ENCODE measurements at places on chromosomes 11 and 22.

GRCh38 chr22:48949375-48950149 is 878.1 kb downstream of the BRD1 start:
- DNase-seq: no peak

GRCh38 chr11:126560221-126560620 is 204.7 kb downstream of the ST3GAL4 start:
- no peak for DNase-seq

- no peak for DNase-seq
These were observed 44.5 kb downstream of the GALNT18 start for GRCh38 chr11:11577251-11577855.

DNA sequence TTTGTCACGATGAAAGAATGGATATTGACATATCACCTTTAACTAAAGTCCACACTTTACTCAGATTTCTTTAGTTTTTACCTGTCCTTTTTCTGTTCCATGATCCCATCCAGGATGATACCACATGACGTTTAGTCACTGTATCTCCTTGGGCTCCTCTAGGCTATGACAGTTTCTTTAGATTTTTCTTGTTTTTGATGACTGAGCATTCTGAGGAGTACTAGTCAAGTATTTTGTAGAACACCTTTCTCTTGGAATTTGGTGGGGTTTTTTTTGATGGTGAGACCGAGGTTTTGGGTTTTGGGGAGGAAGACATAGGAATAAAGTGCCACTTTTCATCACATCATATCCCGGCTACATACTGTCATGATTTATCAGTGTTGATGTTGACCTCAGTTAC is 4.0 kb downstream of the LDHAL6A start:
- no peak for DNase-seq

GRCh38 chr11:28826807-28827206 is 718.6 kb downstream of the METTL15 start:
- DNase-seq: no peak

DNA sequence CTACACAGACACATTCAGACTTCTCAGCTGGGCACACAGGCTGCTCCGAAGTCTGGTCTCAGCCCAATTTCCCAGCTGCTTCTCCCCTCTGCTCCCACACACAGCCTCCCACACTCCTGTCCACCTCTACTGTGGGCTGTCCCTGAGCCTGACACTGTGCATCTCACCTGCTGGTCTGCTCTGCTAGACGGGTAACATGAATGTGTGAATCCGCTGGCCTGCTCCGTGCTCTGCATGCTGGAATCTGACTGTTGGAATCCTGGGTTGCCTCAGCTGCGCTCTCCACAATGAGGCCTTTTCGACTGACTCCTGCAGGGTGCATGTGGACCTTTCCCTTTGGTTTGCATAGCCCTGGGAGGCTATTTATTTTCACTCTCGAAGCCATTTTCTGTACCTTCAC is 489.5 kb upstream of the B3GAT1 start:
- DNase-seq: no peak

GRCh38 chr11:116543911-116544475 is 228.8 kb downstream of the BUD13 start:
- DNase-seq: no peak

DNA sequence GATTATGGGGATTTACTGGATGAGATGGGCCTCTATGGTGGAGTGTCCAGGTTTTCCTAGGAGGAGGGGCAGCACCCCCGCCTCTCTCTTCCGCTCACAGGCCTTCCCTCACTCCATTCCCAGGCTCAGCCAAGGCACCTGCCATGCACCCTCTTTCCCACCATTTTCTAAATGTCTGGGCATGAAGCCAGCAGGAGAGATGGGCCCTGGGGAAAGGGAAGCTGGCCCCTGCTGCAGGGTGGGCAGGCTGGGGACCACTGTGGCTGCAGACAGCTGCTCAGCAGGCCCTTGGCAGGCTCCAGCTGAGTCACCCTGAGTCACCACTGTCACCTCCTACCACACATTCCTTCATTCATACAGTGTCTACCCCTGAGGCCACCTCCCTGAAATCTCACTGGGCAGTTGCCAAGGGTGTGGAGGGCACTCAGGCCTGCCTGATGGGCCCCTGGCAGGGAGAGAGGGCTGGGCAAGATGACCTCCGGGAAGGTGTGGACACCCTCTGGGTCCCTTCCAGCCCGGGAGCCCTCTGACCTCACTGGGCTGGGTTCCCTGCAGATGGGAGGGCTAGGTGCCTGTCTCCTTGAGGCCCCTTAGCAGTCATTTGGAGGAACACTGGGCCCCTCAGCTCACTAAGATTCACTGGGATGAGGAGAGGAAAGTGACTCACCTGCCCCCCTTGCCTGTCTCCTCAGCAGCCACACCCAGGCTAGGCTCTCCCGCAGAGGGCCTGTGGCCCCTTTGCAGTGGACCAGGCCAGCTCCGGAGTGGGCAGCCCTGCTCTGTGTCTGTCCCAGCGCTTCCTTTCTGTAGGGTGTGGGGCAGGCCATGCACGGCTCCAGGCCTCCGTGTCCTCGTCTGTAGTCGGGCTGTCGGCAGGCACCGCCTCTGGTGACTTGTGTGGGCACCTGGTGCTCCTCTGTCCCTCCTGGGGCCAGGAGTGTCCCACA is 7.8 kb downstream of the MYEOV start:
- no peak for DNase-seq

- DNase-seq: no peak
These were observed 558.7 kb downstream of the BRD1 start for GRCh38 chr22:49268924-49269323.

- no peak for DNase-seq
These were observed 12.5 kb upstream of the E2F8 start for GRCh38 chr11:19253153-19253745.

DNA sequence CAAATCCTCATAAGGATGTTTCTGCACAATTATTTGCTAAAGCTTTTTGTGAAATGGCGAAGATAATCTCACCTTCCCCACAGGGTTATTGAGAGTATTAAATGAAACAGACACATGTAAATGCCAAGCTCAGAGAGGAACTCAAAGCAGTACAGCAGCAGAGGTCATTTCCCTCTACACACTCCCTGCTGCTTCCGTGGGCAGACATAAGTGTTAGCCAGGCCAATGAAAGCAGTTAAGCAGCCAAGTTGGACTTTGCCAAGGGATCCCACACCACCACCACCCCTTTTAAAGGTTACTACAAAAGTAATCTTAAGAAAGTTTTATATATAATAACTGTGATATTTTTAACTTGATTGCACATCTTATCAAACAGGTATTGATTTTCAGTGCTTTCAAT is 4.0 kb upstream of the FAM111A start:
- DNase-seq: no peak

- DNase-seq: no peak
These were observed 16.9 kb downstream of the CCDC15 start for GRCh38 chr11:124970925-124971324.

DNA sequence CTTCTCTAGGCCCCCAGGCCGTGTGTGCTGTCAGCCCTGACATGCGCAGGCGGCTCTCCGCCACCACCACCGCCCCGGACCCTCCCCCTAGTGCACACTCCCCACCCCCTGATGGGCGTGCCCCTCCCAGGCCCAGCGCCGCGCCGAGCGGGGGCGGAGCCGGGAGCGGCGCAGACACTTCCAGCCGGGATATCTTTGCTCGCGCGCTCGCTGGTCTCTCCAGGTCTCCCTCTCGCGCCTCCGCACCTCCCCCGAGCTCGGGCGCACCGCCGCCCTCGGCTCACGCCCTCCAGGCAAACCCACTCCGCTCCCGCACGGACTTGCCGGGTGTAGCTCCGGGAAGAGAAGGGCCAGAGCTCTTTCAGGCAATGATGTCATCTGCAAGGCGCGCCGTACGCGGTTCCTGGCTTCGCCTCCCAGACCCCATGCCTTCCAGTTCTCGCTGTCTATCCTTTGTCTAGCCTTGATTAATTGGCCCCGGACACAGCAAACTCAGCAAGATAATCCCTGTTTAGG is at the start of gene SCN3B:
Gene SCN3B (minus strand): TSS at position 59 of the 516 bp plus-strand sequence. CDS start 823 bp downstream, outside the sequence.
- DNase-seq: peak; percentile 38

GRCh38 chr11:42422090-42422489 is 889.7 kb upstream of the API5 start:
- no peak for DNase-seq

DNA sequence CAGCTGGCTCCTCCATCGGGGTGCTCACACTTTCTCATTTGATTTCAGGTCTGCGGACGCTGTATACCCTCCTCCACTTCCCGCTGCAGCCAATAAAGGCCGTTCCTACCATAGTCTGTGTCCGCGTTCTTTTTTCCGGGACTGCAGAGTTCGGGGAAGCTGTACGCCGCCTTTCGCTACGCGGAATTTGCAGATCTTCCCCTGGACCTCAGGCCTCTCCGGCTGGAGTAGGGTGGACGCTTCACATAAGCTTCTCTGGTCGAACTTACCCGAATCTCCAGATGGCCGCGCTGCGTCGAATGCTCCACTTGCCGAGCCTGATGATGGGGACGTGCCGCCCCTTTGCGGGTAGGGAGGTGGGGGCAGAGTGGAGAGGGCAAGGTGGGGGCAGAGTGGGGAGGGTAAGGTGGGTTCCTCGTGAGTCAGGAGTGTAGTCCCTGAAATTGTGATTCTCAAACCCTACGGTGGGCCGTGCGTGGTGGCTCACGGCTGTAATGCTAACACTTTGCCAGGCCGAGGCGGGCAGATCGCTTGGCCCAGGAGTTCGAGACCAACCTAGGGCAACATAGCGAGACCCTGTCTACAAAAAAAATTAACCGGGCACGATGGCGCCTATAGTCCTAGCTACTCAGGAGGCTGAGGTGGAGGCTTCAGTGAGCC is 617 bp downstream of the CSKMT start:
- peak; percentile 15 for DNase-seq

DNA sequence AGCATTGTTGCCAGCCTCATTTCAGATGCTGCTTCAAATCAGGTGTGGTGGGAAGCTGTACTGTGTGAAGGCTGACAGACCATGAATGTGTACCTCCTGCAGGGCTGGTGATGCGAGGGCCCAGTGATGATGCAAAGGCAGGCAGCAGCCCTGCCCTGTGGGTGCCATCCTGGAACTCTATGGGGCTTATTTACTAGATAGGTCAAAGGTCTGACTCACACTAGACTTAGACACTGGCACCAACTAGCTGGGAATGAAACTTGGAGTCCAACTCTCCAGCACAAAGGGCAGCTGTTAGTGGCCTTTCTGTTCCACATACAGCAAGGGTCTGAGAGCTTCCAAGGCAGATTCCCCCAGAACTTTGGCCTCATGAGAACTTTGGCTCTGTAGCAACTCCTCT is 138.4 kb downstream of the TTC17 start:
- DNase-seq: no peak

DNA sequence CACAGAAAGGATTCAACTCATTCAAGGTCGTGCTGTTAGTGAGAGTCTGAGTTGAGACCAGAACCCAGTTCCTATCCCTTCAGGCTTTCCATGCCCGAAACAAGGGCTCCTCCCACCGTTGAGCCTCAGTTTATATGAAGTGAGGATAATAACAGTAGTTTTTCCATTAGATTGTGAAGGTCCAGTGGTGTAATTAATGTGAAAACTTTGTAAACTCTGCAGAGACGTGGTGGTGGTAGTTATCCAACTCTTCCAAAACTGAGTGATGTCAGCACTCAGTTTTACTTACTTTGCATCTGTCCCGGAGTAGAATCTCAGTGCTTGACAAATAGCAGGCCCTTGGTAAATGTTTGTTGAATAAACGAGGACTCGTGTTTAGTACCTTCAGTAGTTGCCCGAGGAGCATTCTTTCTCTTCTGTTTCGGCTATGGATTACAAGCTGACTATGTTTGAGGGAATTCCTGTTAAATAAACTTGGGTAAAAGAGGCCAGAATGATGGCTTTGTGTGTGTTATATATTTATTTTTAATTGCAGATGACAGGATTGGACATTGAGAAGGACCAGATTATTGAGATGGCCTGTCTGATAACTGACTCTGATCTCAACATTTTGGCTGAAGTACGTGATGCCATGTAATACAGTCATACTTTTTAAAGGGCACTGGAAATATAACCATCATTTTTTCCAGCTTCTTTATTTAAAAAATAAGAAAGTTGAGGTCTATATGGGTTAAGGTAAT is 1.0 kb downstream of the REXO2 start:
- DNase-seq: no peak

- no peak for DNase-seq
These were observed 1046.9 kb downstream of the BRD1 start for GRCh38 chr22:48780597-48781277.

DNA sequence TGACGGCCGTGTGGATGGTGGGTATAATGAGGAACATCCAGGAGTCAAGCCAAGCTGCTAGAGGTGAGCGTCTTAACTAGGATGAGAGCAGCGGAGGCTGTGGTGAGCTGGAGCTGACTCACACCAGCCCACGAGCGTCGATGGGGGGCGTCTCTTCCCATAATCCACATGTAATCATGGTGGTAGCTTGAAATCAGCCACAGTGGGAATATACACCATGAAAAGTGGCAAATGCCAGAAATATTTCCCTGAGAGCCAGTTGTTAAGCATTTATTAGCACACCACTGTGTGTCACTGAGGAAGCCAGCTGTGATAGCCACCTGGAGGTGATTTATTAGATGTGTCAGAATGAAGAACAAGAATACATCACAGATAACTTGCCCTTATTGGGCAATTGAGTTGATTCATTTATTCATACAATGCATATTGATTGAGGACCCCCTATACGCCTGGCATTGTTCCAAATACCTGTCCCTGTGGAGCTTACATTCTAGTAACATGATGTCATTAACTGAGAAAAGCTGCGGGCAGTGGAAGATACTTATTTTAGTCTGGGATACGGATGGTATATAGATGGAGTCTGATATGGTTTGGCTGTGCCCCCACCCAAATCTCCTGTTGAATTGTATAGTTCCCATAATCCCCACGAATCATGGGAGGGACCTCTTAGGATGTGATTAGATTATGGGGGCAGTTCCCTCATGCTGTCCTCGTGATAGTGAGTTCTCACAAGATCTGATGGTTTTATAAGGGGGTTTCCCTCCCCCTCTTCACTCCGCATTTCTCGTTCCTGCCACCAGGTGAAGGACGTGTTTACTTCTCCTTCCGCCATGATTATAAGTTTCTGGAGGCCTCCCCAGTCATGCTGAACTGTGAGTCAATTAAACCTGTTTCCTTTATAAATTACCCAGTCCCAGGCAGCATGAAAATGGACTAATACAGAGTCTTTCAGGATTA is 473.4 kb downstream of the METTL15 start:
- no peak for DNase-seq

DNA sequence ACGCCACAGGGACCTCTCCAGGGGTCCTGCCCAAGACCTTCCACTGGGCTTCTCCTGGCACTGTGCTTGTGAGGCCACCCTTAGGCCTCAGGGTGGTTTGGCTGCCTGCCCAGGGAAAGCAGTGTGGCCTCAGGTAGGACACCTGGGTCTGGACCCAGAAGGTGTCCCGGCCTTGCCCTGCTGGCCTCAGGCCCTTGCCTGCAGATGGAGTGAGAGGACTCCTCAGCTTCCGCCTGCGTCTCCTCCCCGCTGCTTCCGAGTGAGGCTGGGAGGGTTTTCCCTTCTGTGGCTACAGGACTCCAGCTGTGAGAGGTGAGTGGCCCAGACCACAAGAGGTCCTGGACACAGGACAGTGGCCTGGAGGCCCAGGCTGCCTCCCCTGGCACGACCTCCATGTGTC is 60.4 kb downstream of the WNT7B start:
- no peak for DNase-seq

Measured in NCI-H510A (cell line).